CD14-positive monocyte (primary cell): ENCODE measurements at places on chromosomes 2 and 18.
A peak's percentile ranks its signal among the peaks of the same experiment; 100 is the strongest.

DNA sequence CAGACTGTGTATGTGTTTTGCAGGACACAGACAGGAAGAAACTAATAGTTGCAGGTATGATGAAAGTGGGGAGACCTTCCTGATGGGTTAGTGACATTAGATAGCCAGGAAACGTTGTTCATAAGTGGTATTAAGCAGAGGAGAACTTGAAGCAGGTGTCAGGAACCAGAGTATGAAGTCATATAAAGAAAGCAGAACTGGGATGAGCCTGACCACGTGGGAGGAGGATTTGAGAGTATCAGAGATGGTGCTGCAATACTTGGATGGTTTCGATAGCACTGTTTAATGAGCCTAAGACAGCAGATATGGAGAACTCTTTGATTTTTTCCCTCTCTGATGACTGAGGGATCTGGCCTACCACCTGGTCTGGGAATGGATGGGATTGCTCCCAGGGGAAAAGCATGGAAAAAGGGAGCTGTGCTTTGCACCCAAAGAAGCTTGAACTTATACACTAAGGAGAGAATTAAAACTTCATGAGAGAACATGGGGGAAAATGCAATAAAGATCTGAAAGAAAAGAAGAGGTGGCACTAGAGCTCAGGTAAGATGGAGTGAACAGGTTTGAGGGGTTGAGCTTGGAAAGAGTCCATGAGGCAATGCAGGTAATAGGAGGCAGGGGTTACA, 226.0 kb upstream of the LRRTM1 start:
- no peak for DNase-seq

DNA sequence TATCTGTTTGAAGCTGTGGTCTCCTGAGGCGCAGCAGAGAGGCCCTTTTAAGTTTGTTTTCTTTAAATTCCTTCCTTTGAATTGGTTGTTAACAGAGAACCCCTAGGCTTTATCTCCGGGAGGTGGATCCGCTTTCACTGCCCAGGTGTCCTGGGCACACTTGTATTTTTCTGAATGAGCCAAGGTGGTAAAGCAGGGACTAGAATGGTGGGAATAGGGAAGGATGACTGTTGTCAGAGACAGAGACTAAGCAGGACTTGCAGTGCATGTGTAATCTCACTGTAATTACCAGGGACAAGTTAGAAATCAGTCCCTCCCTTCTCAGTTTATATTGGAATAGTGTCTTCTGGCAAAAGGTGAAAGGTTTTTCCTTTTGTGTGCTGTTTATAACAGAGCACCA, 72.8 kb downstream of the PHLPP1 start:
- DNase-seq, result no peak

GRCh38 chr2:96143231-96143847, 1.9 kb downstream of the DUSP2 start:
- DNase-seq, result no peak

DNA sequence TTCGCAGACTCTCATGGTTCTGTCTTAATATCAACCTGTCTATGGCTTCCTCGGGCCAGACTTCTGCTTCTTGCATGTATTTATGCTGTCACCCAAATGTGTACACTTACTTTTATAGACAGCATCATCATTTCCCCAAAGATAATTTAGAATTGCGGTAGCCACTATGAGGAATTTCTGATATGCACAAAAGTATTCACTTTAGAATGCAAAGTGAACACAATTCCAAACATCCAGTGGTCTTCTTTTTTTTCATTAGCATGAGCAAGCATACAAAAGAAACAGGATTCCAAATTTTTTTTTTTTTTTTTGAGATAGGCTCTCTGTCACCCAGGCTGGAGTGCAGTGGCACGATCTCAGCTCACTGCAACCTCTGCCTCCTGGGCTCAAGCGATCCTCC, 21.0 kb upstream of the MCFD2 start:
- no peak for DNase-seq

DNA sequence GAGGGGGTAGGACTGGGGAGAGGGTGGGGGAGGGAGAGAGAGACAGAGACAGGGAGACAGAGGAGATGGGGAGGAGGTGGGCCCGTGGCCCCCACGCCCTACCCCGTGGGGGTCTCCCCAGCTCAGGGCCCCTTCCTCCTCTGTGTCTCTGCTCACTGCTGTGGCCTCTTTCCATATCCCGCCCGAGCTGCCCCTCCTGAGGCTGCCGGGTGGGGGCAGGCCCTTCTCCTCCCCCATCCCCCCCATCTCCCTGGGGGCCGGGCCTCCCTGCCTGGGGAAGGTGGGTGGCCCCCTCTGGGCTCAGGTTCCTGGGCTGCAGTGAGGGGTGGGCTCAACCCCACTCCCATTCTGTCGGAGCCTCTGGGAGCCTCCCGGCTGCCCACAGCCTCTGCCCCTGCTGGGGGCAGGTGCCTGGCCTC, 332 bp upstream of the PDCD1 start:
- DNase-seq, result no peak

- DNase-seq, result peak; percentile 33
These were observed 659.9 kb downstream of the IRS1 start for GRCh38 chr2:226139759-226140158.

DNA sequence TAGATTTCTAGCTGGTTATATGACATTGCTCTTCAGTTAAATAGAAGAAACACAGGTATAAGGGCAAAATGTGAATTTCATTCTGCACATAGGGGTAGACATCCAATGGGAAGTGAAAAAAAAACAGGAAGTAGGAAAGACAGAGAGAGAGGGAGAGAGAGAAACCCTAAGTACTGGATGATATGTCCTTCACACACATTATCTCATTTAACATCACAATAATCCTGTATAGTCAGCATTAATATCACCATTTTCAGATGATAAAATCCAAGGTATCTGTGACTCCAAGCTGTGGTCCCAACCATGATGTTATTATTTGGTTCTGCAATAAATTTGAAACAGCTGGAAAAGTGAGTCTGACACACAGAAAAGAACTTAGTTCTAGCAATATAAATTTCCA, 759.9 kb downstream of the SATB2 start:
- DNase-seq, result no peak

- no peak for DNase-seq
These were observed 128.9 kb downstream of the WDSUB1 start for GRCh38 chr2:159157361-159158209.

DNA sequence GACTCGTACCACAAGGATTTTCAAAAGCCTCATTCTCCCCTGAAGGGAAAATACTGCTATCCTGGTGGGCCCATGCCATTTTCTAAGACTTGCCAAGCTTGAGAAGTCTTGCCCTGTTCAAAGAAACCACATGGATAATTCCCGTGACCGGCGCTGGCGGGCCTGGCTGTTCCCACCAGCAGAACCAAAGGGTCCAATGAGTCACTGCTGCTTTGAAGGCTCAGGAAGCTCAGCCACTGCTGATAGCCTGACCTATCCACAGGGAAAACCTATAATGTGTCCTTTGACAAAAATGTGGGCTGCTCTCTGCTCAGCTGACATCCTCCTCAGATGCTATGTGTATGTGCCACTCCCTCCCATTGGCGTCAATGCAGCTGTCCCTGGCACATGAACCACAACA, 137.9 kb upstream of the RAB12 start:
- DNase-seq, result no peak

- peak; percentile 23 for DNase-seq
These were observed 24.1 kb downstream of the SLC25A52 start for GRCh38 chr18:31736630-31737029.

DNA sequence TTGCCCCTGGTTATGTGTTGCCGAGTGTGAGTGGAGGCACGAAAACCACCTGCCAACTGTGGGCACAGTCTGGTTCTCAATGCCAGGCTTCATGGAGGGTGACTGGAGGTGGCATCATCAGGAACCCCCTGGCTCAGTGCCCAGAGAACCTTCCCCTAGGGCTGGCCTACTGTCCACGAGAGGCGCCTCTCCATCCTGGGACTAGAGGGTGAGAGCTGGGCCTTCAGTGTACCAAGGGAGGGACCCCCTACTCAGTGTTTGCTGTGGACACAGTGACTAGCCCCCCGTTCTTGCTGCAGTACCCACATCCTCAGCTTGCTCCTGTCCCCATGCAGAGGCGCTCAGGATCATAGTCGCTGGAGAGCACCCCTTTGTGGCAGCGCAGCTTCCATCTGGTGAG, 202.6 kb downstream of the HDAC4 start:
- no peak for DNase-seq

DNA sequence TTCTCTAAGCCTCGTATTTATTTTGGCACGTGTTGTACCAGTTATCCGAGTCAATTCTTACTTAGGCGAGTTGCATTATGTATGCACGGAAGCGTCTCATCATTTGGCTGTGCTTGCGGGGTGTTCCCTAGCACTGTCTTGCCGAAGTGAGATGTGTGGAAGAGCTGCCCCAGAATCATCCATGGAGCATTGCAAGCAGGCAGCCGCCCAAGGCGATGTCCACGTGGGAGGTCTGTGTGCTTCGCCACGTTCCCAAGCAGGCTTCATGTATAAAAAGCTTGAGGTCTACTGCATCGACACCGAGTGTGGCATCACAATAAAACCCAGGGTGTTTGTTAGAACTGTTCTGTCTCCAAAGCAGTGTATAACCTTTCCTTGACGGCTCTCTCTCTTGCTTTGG, 849.9 kb downstream of the DCDC2C start:
- DNase-seq, result no peak

- peak; percentile 63 for DNase-seq
These were observed 2.9 kb upstream of the BCL2L11 start for GRCh38 chr2:111117598-111118480.

DNA sequence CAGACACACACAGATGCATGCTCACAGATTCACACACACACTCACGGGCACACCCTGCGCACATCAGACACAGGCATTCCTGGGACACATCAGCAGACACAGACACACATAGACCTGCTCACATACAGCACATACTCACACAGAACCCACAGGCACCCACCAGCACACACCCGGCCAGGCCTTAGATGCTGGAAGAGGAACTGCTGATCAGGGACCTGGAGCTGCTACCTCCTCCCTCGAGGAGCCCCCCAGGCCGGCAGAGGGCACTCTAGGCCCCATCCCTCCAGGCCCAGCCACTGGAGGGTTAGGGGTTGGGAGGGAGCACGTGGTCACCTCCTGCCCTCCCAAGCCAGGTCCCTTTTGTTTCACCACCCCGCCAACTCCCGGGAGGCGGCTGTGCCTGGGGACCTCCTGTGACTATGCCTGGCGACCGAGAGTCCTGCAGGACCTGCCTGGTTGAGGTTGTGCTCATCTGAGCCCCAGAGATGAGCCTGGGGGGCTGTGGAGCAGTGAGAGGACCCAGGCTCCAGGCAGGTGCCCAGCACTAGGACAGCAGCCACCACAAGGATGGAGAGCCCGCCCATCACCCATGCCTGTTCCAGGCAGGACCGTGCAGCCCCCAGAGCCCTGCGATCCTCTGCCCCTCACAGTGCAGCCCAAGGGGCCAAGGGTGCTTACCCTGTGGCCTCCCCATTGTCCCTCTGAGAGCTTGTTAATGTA, 21.0 kb upstream of the PTMA start:
- peak; percentile 80 for DNase-seq

DNA sequence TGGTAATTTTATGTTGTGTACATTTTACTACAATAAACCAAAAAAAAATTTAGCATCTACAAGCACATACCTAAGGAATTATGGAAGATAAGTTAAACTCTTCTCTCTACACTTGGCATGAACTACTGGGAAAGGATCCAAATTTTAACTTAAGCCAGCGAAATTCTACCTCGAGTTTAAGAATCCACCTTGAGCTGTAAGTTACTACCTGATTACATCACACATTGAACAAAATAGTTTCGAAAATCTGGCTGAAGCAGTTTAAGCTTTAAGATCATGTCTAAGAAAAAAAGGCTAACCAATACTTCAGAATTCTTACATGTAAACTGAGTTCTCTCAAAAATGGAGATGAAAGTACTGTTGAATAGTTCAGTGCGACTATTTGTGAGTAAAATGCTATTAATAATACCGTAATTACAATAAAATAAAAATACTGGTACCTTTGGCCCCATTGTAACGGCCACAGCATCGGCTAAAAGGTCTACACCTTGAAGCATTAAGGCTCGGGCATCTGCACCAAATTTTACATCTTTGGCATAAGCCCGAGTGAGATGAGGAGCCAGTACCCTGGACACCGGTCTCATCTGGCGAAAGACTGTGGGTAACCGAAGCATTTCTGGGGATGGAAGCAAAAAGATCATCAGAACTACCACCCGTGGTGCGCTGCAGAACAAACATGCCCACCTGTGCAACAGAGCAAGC, 1.3 kb downstream of the HSPD1 start:
- no peak for DNase-seq

DNA sequence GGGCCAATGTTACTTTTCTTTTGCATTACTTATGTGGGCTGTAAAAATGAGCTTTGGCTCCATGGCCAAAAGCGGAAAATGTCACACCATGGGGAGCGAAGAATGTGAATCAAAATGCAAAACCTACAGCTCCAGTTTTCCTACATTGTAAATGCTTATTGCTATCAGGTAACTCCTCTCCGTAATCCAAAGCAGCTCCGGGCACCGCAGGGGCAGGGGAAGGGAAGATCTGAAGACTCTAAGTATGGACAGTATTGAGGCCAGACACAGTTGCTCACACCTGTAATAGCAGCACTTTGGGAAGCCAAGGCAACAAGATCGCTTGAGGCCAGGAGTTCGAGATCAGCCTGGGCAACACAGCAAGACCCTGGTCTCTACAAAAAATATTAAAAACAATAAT, 7.1 kb upstream of the AGFG1 start:
- no peak for DNase-seq

DNA sequence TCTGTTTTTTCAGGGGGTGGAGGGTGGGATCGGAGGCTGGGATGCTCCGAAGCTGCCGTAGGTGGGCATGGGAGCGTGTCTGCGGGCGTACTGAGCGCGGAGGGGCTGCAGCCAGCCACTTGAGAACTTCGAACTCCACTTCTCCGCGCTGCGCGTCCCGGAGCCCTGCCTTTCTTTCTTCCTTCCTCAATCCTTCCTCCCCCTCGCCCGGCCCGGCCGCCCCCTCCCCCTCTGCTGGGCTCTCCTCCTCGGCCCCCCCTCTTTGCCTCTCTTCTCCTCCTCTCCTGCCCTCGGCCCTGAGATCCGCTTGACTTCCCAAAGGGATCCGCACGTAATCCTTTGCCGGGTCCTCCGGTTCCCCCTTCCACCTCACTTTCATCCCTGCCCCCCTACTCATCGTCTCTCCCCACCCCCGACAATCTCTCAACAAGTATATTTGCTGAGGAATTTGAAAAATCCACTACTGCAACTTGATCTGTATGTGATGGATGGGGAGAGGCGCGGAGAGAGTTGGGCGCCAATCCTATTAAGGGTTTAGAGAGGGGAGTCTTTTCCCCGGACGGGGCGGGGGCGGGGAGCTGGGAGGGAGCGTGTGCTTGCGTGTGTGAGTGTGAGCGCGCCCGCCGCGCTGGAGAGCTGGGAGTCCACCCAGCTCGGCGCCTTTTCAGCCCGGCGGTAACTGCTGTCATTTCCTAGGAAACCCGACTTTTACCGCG, 1.1 kb downstream of the GLI2 start:
- DNase-seq, result no peak

GRCh38 chr2:97704989-97705388, 8.4 kb upstream of the ZAP70 start:
- DNase-seq, result no peak

- peak; percentile 38 for DNase-seq
These were observed 59.1 kb downstream of the MRPL33 start for GRCh38 chr2:27830656-27831055.

- no peak for DNase-seq
These were observed 616.6 kb upstream of the FSHR start for GRCh38 chr2:49770919-49771318.

- no peak for DNase-seq
These were observed 56.3 kb downstream of the ZNF521 start for GRCh38 chr18:25295624-25296138.
